ENCODE measurements at places on chromosomes 7 and 10.

DNA sequence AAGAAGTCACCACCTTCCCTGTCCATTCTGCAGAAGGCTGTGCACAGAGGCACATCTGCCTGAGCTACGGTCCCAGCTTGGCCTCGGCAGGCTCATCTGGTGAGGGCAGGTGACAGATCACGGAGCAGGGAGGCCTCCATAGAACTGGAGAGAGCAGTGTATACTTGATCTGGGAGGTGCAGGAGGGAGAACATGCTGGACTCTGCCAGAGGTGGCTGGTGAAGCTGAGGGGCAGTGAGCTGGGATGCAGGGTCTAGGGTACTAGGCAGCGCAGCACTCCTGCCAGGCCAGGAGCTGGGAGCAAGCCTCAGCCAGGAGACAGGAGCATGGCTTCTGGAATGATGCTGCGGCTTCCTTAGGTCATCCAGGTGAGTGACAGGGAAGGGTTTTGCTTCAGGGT is 553.0 kb downstream of the TCERG1L start:
- no peak for DNase-seq

DNA sequence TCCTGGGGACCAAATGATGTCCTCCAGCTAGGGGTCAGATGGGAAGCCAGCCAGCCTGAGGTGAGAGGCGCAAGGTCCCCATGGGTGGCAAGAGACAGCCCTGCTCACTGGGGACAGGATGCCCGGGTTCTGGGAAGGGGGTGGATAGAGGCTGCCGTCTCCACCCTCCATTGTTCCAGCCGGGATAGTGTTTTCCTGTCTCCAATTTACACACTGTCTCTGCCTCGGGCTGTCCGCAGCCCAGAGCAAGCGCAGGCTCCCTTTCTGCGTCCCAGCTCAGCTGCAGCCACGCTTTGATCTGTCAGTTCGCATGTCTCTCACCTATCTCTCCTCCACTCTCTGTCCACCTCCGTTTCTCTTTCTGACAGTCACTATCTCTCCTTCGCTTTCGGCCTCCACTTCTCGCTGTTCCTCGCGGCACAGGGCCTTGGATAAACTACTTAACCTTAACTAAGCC is 2.1 kb downstream of the EPHB4 start:
- DNase-seq, result no peak

DNA sequence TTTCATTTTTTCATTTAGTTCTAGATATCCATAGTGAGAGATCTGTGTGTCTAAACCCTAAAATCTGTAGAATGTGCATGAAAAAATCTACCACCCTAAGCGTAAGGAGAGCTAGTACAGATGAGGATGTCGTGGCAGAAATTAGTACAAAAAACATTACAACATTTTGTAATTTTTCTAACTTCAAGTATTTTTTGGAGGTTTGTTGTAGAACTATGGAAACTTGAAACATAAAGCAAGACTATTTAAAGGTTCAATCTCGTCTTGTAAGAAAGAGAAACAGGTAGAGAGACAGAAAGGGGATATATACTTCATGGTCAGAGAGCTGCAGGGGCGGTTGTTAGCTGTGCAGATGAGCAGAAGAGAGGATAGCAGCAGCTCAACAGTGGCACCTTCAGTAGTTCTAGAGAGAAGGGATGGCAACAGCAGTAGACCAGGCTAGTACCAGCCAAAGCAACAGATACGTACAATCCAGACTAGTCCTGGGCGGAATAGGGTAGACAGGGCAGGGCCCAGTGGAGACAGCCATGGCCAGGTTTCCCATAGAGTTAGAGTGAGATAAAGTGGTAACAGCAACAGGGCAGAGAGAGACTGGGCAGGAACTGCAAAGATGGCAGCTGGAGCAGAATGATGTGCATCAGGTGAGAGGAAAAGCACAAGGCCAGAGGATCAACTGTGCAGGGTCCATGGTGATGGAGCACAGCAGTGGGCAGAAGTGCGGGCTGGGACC is 145.2 kb downstream of the FRMD4A start:
- DNase-seq, result peak; percentile 73

DNA sequence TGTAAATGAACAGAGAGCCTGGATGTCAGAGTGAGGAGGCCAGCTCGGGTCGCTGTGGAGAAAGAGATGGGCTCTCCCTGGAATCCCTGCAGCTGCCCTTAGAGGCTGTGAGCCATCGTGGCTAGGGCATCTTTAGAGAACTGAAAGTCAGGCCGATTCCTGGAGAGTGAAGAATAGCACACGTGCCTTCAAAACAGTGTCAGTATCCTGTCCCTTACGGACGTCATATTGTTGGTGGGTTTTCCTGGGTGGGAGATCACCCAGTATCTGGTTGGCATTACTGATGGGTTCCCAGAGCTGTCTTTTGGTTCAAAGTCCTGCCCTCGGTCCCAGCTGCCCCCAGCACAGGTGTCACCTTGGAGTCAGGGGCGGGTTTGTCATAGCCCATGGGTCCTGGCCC is 25.3 kb downstream of the IKZF1 start:
- DNase-seq, result no peak

DNA sequence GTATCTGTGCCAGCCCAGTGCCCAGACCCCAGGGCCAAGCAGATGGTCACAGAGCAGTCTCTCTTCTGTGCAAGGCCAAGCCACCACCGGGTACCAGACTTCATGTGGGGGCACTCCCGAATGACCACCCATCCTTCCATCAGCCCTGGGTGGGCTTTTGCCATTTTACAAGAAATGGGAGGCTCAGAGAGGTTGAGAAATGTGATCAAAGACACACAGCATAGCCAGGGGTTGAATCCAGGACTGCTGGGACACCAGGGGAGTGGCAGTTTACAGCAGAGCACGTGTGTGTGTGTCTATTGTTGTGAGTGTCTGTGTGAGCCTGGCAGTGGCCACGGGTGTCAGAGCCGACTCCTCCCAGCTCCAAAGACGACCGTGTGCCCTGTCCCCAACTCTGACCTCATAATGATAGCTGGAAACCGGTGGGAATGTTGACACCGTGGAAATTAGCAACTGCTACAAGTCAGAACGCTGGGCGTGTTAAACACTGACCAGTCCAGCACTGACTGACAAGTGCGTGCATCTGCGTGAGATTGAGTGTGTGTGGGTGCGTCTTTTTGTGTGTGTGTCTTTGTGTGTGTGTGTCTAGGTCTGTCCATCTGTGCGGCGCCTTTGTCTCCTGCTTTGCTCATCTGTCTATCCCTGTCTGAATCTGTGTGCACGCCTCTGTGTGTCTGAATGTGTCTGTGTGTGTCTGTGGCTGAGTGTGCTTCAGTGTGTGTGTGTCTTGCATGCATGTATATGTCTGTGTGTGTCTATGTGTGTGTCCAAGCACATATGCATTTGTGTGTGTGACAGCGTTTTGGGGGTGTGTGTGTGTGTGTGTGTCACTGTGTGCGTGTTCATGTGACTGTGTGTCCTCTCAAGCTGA is 17.2 kb upstream of the SLC29A4 start:
- no peak for DNase-seq

- no peak for DNase-seq
Observed at GRCh38 chr10:125015356-125015944, 73.5 kb downstream of the ZRANB1 start.

GRCh38 chr7:26198781-26199169 is 1.8 kb downstream of the HNRNPA2B1 start:
- DNase-seq, result no peak

Measured in activated naive CD8-positive, alpha-beta T cell treated with anti-CD3 and anti-CD28 coated beads for 36 hours (primary cell).